ENCODE measurements at places on chromosomes 4 and X.

DNA sequence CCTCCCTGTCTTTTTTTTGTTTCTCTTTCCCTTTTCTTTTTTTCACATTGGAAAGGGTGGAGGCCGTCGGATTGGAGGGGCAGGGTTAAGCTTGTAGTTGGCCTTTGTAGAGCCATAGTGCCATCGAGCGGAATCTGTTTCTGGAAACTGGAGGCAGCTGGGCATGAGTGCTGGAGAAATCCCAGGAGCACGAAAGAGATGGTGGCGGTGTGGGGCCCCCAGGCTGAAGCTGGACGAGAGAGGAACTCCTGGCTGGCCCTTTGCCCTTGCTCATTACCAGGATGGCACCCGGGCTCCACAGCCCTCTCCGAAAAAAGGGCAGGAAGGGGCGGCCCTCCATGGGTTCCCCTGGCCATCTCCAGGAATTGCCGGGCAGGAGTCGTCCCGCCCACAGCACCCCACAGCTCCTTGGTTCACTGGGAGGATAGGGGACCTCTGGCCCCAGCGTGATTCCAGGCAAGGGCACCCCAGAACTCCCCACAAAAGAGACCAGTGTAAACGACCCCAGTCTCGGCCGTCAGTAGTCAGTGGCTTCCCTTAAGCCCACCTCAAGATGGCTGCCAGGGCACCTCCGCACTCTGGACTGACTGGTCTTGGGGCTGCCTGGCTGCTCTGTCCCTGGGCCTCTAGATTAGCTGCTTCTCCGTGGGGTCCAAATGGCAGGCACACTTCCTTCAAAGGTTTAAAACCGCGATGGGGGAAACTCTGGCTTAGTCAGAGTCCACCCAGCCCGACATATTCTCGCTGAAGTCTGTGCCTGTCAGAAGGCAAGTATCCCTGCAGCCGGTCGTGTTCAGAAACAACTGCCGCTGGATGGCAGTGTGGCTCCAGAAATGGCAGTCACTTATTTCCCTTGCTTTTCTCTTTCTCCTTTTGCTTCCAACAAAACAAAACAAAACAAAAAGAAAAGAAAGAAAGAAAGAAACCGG, 74.1 kb downstream of the NBDY start:
- DNase-seq = peak; percentile 75

GRCh38 chrX:140701480-140701879, 8.1 kb upstream of the LINC00632 start:
- peak; percentile 62 for DNase-seq

- no peak for DNase-seq
These were observed 8.3 kb upstream of the DLG3 start for GRCh38 chrX:70436343-70436742.

- DNase-seq = no peak
These were observed 833.5 kb upstream of the GALNTL6 start for GRCh38 chr4:170979736-170980135.

DNA sequence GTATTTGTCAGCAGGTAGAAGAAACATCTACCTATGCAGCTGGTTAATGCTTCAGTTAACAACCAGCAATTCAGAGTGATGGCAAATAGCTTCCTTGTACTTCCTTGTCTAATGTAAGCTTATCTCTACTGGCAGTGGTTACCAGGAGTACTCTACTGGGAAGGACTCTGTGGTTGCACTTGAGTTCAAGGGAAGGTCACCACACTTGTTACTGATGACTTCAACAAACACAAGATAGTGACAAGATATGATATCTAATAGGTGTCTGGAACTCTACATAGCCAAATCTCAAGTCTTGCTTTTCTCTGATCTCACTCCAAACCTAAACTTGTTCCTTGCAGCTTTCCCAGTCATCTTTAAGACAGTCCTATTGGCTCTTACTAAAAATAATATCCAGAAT, 1644.9 kb upstream of the TENM3 start:
- no peak for DNase-seq

DNA sequence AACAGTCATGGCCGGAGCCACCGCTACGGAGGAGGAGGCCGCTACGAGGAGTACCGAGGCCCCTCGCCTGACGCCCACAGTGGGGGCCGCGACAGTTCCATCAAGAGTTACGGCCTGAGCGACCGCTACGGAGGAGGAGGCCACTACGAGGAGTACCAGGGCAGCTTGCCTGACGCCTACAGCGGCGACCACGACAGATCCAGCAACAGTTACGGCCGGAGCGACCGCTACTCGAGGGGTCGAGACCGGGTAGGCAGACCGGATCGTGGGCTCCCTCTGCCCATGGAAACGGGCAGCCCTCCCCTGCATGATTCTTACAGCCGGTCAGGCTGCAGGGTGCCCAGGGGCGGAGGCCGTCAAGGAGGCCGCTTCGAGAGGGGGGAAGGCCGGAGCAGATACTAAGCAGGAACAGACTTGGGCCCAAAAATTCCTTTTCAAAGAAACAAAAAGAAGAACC, 3.1 kb downstream of the RBMXL3 start:
- DNase-seq = no peak

DNA sequence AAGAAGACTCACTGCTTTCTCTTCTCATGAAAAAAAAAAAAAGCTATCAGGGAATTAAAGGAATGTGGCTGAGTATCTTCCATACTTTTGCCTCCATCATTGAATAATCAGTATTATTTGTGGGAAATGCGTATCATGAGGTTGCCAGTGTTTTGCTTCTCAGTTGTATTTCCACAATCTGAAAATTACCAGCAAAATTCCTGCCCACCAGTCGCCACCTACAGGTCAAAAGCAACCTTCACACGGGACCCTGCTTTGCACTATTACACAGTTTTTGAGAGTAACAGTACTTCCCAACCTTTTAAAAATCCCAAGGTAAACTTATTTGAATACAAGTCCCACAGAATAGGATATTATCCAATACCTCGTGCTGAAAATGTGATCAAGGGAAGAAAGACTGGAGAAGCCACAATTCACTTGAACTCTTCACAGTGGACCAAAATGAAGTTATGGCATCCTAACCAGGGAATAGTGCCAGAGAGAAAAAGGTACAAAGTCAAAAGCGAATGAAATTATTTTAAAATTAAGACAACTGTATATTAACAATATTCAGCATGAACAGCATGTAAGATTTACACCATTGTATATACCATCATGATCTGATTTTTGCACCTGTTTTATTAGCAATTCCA, 30.4 kb downstream of the PGRMC1 start:
- peak; percentile 28 for DNase-seq

GRCh38 chrX:72101597-72102037, 30.1 kb downstream of the RTL5 start:
- DNase-seq = no peak

- DNase-seq = no peak
These were observed 199.3 kb upstream of the ADAMTS3 start for GRCh38 chr4:72768364-72768763.

DNA sequence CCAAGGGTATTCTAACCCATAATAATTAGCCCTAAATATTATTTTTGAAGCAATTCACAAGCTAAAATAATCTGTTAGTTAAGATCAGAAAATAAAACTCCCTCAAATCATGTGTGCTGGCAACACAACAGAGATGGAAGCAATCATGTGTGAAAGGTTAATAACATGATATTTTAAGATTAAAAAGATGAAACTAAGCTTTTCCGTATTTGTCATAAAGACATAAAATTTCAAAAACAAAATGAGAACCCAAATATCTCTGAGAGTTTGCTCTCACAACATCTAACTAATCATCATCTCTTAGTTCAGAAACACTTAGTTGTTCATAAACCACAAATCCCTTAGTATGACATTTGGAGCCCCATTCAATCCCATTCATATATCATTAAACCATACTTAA, 749.1 kb downstream of the CCSER1 start:
- DNase-seq = no peak

- DNase-seq = no peak
These were observed 88.4 kb upstream of the CLNK start for GRCh38 chr4:10773010-10773409.

- DNase-seq = no peak
These were observed 74.3 kb upstream of the VCX2 start for GRCh38 chrX:8245411-8245810.

GRCh38 chrX:129523079-129523911, at the start of gene SMARCA1:
SMARCA1 (minus strand) TSS chrX:129523490; CDS start chrX:129523370, 120 bp downstream.
- DNase-seq = peak; percentile 69

- DNase-seq = no peak
These were observed 19.4 kb upstream of the TMPRSS11F start for GRCh38 chr4:68148800-68149685.

GRCh38 chr4:167897116-167897515, 195.2 kb upstream of the ANXA10 start:
- peak; percentile 86 for DNase-seq

- no peak for DNase-seq
These were observed 52.0 kb downstream of the CXorf58 start for GRCh38 chrX:23959781-23960180.

- no peak for DNase-seq
These were observed 102.7 kb upstream of the TENM3 start for GRCh38 chr4:182140547-182140946.

GRCh38 chr4:174134361-174134760, 149.1 kb downstream of the FBXO8 start:
- peak; percentile 14 for DNase-seq

- DNase-seq = no peak
These were observed 72.1 kb upstream of the FAM241A start for GRCh38 chr4:112073181-112073580.

GRCh38 chr4:108166441-108167315, 2.1 kb downstream of the LEF1 start:
- DNase-seq = no peak

GRCh38 chr4:95355021-95355420, 193.8 kb downstream of the UNC5C start:
- DNase-seq = no peak
